8988T (cell line): ENCODE measurements at places on chromosomes 7 and 10.

DNA sequence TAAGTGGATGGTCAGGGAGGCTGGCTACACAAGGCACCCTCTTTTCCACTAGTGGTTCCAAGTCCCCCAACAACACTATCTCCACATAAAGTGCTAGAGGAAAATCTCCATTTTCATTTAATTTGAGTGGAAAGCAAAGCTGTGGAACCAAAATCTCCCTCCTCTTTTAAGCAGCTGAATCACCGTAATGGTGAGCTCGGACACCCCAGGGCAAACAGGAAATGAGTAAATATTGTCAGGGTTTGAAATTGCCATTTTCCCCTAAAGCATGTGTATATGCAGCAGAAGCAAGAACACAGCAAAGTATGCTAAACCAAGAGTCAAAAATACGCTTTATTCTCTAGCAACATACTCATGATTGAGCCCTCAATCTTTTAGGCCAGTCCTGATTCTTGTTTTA is 143.7 kb downstream of the GPAM start:
- no peak for DNase-seq

DNA sequence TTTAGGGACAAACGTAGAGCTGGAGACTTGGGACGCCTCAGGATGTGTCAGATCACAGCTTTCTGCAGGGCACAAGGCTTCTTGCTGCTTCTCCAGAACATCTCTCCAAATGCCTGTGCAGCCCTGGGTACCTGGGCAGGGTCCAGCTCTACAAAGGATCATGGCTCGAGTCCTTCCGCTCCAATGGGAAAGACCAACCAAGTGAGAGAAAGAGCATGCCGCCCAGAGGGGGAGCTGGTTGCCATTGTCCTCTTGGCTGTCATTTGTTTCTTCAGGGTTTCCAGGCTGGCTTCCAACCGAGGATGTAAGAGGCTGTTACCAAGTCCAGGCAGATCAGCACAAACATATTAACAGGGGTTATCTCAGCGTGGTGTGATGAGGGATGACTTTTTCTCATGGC is 5.6 kb upstream of the LEP start:
- DNase-seq, result no peak

- DNase-seq, result no peak
These were observed 122.4 kb downstream of the CTTNBP2 start for GRCh38 chr7:117750612-117751563.

- DNase-seq, result no peak
These were observed 65.1 kb downstream of the TSPAN12 start for GRCh38 chr7:120792861-120793130.

DNA sequence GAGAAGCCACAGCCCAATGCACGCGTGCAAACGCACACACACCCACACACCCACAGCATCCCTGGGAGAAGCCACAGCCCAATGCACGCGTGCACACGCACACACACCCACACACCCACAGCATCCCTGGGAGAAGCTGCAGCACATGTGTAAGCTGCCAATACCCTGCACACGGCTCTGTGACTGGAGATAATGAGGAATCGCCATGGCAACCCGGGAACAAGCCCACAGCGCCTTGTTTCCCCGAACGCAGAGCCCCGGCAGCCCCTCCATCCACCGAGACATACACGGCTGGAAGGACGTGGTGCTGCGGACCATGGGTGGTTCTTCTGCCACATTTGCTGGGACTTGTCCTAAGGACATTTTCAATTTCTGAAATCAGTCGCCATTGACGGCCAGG is 221.3 kb downstream of the PTPRN2 start:
- DNase-seq, result no peak

- DNase-seq, result no peak
These were observed 812.9 kb downstream of the REEP3 start for GRCh38 chr10:64334084-64334483.

GRCh38 chr10:83343676-83344075 is 795.6 kb upstream of the GHITM start:
- no peak for DNase-seq

GRCh38 chr7:139455789-139456188 is 27.7 kb downstream of the KLRG2 start:
- DNase-seq, result no peak

- DNase-seq, result no peak
These were observed 23.3 kb downstream of the ZFAND4 start for GRCh38 chr10:45649296-45649695.

DNA sequence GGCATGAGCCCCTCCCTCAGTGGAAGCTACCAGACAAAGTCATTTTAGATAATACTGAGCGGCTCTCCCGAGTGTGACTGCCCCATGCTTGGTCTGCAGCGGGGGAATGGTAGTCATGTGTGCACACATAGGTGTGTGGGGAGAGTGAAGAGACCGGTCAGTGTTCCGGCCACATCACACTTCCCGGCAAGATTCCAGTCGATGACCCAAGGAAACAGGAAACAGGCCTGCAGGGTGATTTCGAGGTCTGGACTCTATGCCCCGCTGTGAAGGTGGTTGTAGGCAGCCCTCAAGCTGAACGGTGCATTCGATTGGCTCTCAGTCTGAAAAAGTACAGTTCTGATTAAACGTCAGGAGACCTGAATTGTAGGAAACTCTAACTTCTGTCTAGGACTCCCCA is 73.2 kb downstream of the SYPL1 start:
- DNase-seq, result no peak

- no peak for DNase-seq
These were observed 73.8 kb upstream of the EFCAB10 start for GRCh38 chr7:105655067-105655466.

DNA sequence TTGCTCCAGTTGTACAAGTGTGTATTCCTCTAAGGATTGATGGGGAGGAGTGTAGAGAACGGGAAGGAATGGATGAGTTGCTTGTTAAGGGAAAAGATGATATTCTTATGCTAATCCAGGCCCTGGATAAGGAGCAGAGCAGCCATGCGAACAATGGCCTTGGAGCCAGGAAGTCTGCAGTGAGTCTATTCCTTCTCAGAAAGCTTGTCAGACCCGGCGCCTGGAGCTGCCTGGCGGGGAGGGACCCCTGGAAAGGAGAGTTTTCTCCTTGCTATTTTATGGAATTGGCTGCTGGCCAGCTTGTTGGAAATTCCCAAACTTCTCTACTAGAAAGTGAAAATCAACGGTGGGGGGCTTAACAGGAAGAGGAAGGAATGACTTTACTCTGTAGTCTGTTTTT is 89.1 kb downstream of the MMRN2 start:
- no peak for DNase-seq

- DNase-seq, result no peak
These were observed 18.4 kb upstream of the FRMD4A start for GRCh38 chr10:14349081-14349480.

DNA sequence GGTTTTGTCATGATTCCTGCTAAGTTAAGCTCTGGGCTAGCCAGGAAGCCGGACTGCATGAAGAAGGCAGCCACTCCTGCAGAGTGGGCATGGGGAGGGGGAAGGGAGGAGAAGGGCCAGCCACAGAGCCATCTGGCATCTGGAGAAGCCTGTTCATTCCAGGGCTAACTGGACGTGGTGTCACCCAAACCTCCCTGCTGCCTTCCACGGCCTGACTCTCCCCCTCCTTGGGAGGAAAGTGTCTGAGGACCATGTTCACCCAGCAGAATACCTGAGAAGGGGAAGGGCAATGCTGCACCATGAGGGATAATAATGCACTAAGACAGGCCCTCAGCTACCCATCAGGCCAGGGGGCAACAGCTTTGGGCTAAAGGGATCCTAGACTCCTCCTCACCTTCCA is 15.4 kb downstream of the AQP1 start:
- DNase-seq, result no peak

DNA sequence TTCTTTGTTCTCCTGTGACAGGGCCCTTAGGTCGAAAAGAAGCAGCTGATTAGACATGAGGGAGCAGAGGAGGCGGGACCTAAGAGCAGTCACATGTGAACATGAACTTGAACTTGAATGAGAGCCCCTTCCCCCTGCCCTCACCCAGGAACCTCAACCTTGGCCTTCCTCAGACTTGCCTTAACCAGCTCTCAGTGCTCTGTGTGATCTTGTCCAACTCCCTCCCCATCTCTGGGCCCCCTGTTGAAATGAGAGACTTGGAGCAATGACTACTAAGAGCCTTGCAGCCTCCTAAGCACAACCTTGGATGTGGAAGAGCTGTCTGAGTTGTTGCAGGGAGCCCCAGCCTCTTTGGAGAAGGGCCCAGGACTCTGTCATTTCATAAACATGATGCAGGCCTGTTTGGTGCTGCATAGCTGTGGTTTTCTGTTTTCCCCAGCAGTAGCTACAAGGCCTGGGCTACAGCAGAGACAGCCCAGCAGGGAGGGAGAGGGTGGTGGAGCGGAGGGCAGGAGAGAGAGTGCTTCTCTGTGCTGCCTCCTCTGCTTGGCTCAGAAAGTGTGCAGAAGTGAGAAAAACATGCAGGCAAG is 123.9 kb upstream of the ZMIZ1 start:
- DNase-seq, result no peak

GRCh38 chr7:155889636-155890511 is 77.6 kb upstream of the SHH start:
- DNase-seq, result no peak

GRCh38 chr7:25754751-25755150 is 397.2 kb upstream of the NFE2L3 start:
- no peak for DNase-seq

DNA sequence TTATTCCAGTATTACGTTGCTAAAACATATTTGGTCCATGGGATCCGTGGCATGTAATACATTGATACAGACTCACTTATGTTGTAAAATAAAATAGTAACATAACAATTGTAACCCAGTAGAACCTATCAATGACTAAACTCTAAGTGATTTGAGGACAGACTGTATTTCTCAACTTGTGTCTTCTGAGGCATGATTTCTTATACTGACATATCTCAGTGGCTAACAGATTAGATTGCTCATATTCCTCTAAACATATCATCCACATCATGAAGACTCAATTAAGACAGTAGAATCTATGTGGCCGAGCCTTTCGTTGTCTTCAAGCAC is 72.3 kb downstream of the CREB5 start:
- no peak for DNase-seq

- no peak for DNase-seq
These were observed 15.1 kb downstream of the VCL start for GRCh38 chr10:74013004-74013403.

- no peak for DNase-seq
These were observed 1.0 kb downstream of the POLM start for GRCh38 chr7:44081266-44081748.

- no peak for DNase-seq
These were observed 1.1 kb upstream of the VIM start for GRCh38 chr10:17226891-17227303.

DNA sequence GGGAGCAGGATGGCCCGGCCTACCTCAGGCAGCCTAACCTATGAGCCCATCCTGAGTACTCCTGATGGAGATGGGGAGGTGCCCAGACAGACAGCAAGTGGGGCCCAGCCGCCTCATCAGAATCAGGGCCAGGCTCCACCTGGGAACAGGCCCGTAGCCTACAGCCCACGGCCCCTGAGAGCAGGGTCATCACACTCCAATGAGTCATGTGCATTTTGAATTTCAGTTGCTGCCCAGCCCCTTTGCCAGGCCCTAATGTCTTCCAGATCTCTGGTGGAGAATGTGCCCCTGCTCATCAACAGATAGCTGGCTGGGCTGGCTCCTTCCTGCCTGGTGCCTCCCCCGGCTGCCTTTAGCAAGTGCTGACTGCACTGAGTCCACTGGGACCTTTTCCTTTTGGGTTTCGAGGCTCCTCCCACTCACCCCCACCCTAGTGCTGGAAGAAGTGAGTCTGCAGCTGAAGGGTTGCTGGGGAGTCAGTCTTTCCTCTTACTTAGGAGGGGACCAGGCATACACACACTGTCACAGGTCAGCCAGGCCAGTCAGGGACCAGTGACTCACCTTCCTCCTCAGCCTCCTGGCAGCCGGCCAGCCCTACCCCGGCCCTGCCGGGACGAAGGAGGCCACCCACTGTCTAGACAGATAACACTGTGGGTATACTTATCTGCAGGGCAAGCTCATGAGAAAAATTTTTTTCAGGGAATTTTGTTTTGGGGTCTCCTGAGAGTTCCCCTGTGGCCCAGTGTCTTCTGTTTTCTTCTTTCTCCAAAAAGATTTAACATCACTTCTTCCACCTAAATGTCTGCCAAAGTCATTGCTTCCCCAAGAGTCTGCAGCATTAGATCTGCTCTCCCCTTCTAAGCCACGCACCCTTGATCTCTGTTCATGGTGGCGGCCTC is 9.1 kb upstream of the ASIC3 start:
- no peak for DNase-seq

- no peak for DNase-seq
These were observed 64.9 kb downstream of the DNAJB9 start for GRCh38 chr7:108634535-108634934.

DNA sequence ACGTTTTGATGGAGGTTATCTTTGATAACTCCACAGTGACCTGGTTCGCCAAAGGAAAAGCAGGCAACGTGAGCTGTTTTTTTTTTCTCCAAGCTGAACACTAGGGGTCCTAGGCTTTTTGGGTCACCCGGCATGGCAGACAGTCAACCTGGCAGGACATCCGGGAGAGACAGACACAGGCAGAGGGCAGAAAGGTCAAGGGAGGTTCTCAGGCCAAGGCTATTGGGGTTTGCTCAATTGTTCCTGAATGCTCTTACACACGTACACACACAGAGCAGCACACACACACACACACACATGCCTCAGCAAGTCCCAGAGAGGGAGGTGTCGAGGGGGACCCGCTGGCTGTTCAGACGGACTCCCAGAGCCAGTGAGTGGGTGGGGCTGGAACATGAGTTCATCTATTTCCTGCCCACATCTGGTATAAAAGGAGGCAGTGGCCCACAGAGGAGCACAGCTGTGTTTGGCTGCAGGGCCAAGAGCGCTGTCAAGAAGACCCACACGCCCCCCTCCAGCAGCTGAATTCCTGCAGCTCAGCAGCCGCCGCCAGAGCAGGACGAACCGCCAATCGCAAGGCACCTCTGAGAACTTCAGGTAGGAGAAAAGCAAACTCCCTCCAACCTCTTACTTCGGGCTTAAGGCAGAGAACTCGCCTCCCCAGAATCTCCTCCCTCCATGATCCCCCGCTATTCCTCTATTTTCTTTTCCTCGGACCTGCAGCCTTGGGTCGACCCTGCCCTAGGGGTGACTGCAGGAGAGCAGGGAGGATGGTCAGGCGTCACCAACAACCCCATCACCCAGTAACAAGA is at the start of gene SERPINE1:
Gene SERPINE1, plus strand, starts transcription at position 454 of the 809 bp plus-strand sequence. CDS start 1,290 bp downstream, outside the sequence.
- peak; percentile 78 for DNase-seq

DNA sequence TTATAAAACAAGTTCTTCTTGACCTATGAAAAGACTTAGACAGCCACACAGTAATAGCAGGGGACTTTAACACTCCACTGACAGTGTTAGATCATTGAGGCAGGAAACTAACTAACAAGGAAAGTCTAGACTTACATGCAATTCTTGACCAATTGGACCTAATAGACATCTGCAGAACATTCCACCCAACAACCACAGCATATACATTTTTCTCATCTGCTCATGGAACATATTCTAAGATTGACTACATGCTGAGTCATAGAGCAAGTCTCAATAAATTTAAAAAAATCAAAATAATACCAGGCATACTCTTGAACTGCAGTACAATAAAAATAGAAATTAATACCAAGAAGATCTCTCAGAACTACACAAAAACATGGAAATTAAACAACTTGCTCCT is 219.5 kb upstream of the HPS1 start:
- DNase-seq, result no peak

DNA sequence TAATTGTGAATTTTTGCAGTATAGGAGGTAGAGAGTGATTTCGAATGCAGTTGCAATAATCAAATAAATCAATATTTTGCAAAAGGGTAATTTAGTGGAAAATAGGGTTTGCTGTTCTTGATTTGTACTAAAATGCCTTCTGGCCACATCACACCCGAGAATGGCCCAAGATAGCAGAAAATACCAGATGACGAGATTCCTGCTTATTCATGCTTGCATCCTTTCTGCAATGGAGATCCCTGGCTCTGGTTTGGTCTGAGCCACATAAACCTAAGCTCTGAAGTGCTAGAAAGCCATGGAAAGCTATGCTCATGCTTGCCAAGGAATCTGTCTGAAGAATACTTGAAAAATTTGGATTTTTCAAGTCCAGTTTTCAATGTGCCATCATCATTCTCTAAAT is 634.2 kb upstream of the COBL start:
- DNase-seq, result no peak
